MV-4-11 (cell line): ENCODE measurements at places on chromosomes 7 and 10.

GRCh38 chr10:52121688-52122087 lies 192.4 kb upstream of the DKK1 start:
- no peak for DNase-seq

DNA sequence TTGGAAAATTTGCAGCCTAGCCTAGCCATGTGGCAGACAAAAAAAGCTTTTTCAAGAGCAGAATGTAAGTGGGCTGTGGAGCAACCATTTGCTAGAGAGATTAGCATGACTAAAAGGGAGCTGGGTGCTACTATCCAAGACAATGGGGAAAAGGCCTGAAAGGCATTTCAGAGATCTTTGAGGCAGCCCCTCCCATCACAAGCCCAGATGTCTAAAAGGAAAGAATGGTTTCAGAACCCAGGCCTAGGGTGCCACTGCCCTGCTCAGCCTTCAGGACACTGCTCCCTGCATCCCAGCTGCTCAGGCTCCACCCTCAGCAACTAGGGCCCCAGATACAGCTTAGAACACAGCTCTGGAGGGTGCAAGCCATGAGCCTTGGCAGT lies 24.7 kb downstream of the PNLIPRP3 start:
- DNase-seq, result no peak

DNA sequence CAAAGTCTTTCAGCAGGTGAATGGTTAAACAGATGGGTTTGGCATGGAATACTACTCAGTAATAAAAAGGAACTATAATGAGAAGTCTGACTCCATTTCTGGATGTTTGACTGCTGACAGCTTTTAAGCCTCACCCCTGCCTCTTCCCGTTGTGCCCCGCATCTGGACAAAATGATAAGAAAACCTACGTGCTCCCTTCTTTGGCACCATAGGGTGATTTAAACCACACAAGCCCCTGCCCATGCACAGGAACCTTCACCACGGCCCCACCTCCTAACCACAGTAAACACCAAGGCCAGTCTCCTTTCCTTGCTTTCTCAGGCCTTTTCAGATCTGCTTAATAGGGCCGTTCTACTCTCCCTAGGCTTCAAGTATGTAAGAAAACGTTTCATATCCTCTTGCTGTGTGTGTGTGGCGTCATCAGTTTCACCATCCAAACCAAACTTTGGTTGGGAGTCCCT lies 47.1 kb upstream of the UBN2 start:
- peak; percentile 73 for DNase-seq

GRCh38 chr7:116888895-116889294 lies 26.5 kb downstream of the CAPZA2 start:
- no peak for DNase-seq

- no peak for DNase-seq
Observed at GRCh38 chr10:68606918-68607317, 46.8 kb downstream of the TET1 start.

- peak; percentile 40 for DNase-seq
Observed at GRCh38 chr7:110454713-110455112, 636.2 kb upstream of the LRRN3 start.
